Vagina (tissue), 2 donors: ENCODE measurements at places on chromosomes 11 and 22. TPM values are rescaled to one million over a fixed set of nuclear protein-coding genes. Genes with fewer than 3 reads are reported as not detected.

Gene OR6A2
- not detected for total RNA-seq

Gene FIBIN
- 118 TPM for total RNA-seq

Gene KCNJ4
- not detected for total RNA-seq

Gene CDON
- 9.8 TPM for total RNA-seq

Gene ASCL2
- total RNA-seq, result 3.7 TPM

Gene KRTAP5-9
- not detected for total RNA-seq

Gene LINC01488
- not detected for total RNA-seq

Gene LSP1
- 32.7 TPM for total RNA-seq

Gene OR51B5
- 1.2 TPM for total RNA-seq

Gene PPM1F
- total RNA-seq, result 35.6 TPM

Gene MYBPC3
- total RNA-seq, result not detected

Gene KCNC1
- 0.49 TPM for total RNA-seq

Gene LRRN4CL
- total RNA-seq, result 45.2 TPM

Gene C22orf31
- not detected for total RNA-seq

Gene CCDC188
- total RNA-seq, result not detected

Gene PKDREJ
- not detected for total RNA-seq

GRCh38 chr22:33101550-33101949 lies 43.4 kb upstream of the SYN3 start:
- no peaks in the 10 kb centered on the region for H3K27me3 ChIP-seq
- H3K4me1 ChIP-seq, result no peaks in the 10 kb centered on the region
- H3K4me3 ChIP-seq, result no peak overlapping the region
- no peaks in the 10 kb centered on the region for H3K36me3 ChIP-seq
- DNase-seq, result no peak

GRCh38 chr11:65505466-65506289 lies 6.8 kb downstream of the MALAT1 start:
- DNase-seq, result no peak
- H3K4me3 ChIP-seq, result peak overlapping the region; percentile 83
- peak overlapping the region; percentile 100 for H3K27ac ChIP-seq
- peaks cover 59% of the 10 kb centered on the region for H3K36me3 ChIP-seq

DNA sequence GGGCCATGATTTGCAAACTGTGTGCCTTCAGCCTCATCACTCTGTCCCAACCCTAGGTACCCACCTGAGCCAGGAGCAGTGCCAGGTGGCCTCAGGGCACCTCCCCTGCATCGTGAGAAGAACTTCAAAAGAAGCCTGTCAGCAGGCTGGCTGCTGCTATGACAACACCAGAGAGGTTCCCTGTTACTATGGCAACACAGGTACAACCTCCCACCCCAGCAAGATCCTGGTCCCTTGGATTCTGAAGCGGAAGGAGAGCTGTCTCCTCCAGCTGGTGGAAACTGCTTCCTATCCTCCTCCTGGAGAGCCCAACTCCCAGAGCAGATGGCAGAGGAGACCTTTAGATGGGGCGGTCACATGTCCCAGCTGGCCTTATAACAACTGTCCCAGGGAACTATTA lies 2.9 kb downstream of the ZP1 start:
- H3K4me3 ChIP-seq, result no peak overlapping the region
- H3K4me1 ChIP-seq, result peaks cover 24% of the 10 kb centered on the region
- no peaks in the 10 kb centered on the region for H3K27me3 ChIP-seq
- H3K27ac ChIP-seq, result no peak overlapping the region

DNA sequence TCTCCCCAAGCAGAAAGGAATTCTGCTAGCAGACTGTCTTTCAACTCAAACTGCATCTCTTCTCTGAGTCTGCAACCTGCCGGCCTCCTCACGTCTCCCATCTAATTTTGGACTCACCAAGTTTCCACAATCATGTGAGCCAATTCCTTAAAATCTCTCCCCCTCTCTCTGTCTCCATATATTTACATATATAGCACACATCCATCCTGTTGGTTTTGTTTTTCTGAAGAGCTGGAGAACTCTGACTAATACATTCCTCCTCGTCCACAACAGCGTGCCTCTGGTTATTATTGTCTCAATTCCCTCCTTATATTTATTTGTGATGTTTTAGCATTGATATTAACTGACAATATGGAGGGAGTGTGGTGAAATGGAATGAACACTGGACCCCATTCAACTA lies 29.6 kb upstream of the FJX1 start:
- H3K27ac ChIP-seq, result no peak overlapping the region
- no peaks in the 10 kb centered on the region for H3K27me3 ChIP-seq
- no peaks in the 10 kb centered on the region for H3K36me3 ChIP-seq
- H3K4me3 ChIP-seq, result no peak overlapping the region
- no peaks in the 10 kb centered on the region for H3K4me1 ChIP-seq

- H3K27me3 ChIP-seq, result no peaks in the 10 kb centered on the region
- no peak overlapping the region for H3K4me3 ChIP-seq
- DNase-seq, result peak; percentile 60
- H3K36me3 ChIP-seq, result no peaks in the 10 kb centered on the region
Observed at GRCh38 chr11:134562196-134562595, 150.2 kb upstream of the B3GAT1 start.

- H3K27ac ChIP-seq, result peak within 1 kb of the TSS; percentile 92
- H3K4me3 ChIP-seq, result peak within 1 kb of the TSS; percentile 85
Observed at GRCh38 chr11:34438529-34439507, at the start of gene CAT. TSS of gene CAT (plus strand) at chr11:34438934. CDS start at chr11:34439014, 80 bp downstream.

GRCh38 chr11:115166820-115167219 lies 337.4 kb downstream of the CADM1 start:
- H3K27me3 ChIP-seq, result no peaks in the 10 kb centered on the region
- no peak overlapping the region for H3K4me3 ChIP-seq
- no peak overlapping the region for H3K27ac ChIP-seq
- no peak for DNase-seq
- H3K4me1 ChIP-seq, result peaks cover 14% of the 10 kb centered on the region
- no peaks in the 10 kb centered on the region for H3K36me3 ChIP-seq

- H3K27ac ChIP-seq, result no peak overlapping the region
- H3K4me3 ChIP-seq, result no peak overlapping the region
- no peak for DNase-seq
- peaks cover 17% of the 10 kb centered on the region for H3K4me1 ChIP-seq
Observed at GRCh38 chr11:43689167-43689566, 8.6 kb downstream of the HSD17B12 start.

GRCh38 chr11:72441752-72442207 lies 7.4 kb upstream of the CLPB start:
- peaks cover 6% of the 10 kb centered on the region for H3K4me1 ChIP-seq
- no peak overlapping the region for H3K4me3 ChIP-seq
- H3K27ac ChIP-seq, result no peak overlapping the region
- no peaks in the 10 kb centered on the region for H3K27me3 ChIP-seq
- no peak for DNase-seq

DNA sequence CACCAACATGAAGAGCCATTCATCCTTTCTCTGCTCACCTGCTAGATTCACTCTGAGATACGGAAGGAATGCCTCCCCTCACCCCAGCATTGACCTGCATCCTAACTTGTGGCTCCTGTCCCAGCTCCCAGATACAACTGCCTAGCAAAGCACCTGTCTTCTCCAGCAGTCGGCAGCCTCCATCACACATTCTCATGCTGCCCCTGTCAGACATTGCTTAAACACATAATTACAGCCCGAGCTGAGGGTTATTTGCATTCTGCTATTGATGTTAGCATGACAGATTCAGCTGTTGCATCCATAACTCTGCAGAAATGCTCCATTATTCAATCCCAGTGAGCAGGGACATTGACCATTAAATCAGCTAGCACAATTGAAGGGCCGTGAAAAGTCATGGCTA lies 184.4 kb upstream of the NARS2 start:
- H3K27ac ChIP-seq, result no peak overlapping the region
- no peaks in the 10 kb centered on the region for H3K4me1 ChIP-seq
- H3K27me3 ChIP-seq, result no peaks in the 10 kb centered on the region
- H3K36me3 ChIP-seq, result no peaks in the 10 kb centered on the region

DNA sequence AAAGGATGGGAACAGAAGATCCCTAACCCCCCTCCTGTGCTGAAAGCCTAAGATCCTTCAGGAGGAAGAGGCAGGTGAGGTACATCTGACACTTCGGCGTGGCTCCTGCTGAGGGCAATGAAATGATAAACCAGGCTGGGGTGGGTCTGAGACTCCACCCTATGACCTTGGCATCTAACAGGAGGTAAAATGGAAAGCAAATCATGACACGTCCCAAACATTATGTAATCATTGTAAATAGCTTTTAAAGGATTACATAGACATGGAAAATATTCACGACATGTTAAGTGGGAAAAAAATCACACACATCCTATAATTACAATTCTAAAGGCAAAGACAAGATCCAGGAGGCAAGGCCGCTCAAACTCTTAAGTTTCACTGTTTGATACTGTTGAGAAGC lies 70.5 kb downstream of the LINC01488 start:
- no peak overlapping the region for H3K4me3 ChIP-seq
- H3K4me1 ChIP-seq, result no peaks in the 10 kb centered on the region
- H3K27me3 ChIP-seq, result no peaks in the 10 kb centered on the region
- no peaks in the 10 kb centered on the region for H3K36me3 ChIP-seq
- H3K27ac ChIP-seq, result no peak overlapping the region
- no peak for DNase-seq

DNA sequence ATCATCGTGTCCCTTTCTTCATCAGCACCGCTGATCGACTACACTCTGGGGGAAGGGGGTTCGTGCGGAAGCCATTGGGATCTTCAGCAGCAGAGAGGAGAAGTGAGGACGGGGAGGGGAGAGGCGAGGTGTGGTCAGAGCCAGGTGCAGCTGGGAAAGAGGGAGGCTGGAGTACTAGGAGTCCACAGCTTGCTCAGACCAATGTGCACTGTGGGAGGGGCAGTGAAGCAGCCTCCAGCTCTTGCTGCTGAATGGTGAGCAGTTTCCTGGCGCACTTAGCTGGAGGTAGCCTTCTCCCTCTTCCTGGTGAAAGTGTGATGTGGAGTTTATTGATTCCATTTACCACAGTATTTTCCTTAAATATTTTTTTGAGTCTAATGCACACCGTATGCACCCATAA lies 99.0 kb upstream of the NECTIN1 start:
- H3K27ac ChIP-seq, result no peak overlapping the region
- H3K36me3 ChIP-seq, result no peaks in the 10 kb centered on the region

- H3K36me3 ChIP-seq, result no peaks in the 10 kb centered on the region
- no peak for DNase-seq
- no peak overlapping the region for H3K4me3 ChIP-seq
- no peak overlapping the region for H3K27ac ChIP-seq
- no peaks in the 10 kb centered on the region for H3K27me3 ChIP-seq
Observed at GRCh38 chr11:122045181-122045586, 70.8 kb downstream of the BLID start.

DNA sequence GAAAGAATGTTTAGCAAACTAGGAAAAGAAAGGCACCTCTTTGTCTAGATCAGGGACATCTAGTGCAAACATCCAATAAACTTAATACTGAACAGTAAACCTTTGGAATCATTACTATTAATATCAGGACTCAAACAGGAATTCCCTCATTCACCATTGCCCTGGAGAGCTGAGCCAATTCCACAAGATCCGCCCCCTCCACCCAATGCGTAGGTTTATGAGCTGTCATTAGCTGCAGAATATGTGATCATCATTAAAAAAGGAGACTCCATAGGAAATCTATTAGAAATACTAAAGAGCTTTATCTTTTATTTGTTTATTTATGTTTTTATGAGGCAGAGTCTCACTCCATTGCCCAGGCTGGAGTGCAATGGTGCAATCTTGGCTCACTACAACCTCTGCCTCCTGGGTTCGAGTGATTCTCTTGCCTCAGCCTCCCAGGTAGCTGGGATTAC lies 5.5 kb downstream of the IL17REL start:
- H3K27ac ChIP-seq, result no peak overlapping the region
- no peak overlapping the region for H3K4me3 ChIP-seq
- no peak for DNase-seq
- H3K36me3 ChIP-seq, result no peaks in the 10 kb centered on the region
- H3K27me3 ChIP-seq, result peaks cover 6% of the 10 kb centered on the region
- H3K4me1 ChIP-seq, result peaks cover 8% of the 10 kb centered on the region

DNA sequence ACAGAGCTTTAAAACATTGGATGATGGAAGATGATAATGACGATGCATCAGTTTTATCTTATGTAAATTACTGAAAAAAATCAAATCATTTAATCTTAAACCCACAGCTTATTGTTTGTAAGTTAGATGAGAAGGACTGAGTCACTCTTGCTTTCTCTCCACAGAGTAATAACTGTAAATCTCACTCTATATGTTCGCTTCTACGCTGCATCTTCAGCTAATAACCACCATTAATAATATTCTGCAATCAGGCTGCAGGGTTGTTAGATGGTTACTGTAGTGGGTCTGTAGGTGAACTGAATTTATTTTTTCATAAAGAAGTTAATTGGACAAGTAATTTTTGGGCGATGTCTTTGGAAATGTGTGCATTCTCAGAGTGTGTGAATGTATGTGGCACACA lies 260.0 kb downstream of the FAT3 start:
- no peak for DNase-seq
- no peak overlapping the region for H3K4me3 ChIP-seq
- no peaks in the 10 kb centered on the region for H3K36me3 ChIP-seq
- no peaks in the 10 kb centered on the region for H3K4me1 ChIP-seq
- no peaks in the 10 kb centered on the region for H3K27me3 ChIP-seq

DNA sequence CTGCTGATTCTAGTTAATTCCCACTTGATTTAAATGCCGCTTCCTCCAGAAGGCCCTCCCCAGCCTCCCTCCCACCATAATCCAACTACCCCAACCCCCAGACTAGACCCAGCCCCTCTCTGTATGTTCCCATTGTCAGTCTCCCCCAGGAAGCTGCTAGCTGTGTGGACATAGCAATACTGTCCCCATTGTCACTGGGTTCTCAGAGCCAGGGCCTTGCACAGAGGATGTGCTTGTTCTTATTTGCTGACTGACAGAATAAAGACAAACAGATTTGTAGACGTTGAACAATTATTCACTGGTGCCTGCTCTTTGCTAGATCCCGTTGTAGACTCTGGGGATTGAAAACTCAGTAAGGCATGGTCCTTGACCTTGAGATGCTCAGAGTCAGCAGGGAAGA lies 45.7 kb upstream of the NAV2 start:
- no peak for DNase-seq
- no peak overlapping the region for H3K27ac ChIP-seq

- no peaks in the 10 kb centered on the region for H3K4me1 ChIP-seq
- no peak overlapping the region for H3K4me3 ChIP-seq
- DNase-seq, result no peak
- H3K27ac ChIP-seq, result no peak overlapping the region
- no peaks in the 10 kb centered on the region for H3K27me3 ChIP-seq
Observed at GRCh38 chr22:36211237-36211861, 9.7 kb upstream of the APOL4 start.

GRCh38 chr11:67646535-67647336 lies 3.8 kb downstream of the ACY3 start:
- no peaks in the 10 kb centered on the region for H3K27me3 ChIP-seq
- H3K36me3 ChIP-seq, result no peaks in the 10 kb centered on the region
- no peak for DNase-seq
- no peak overlapping the region for H3K27ac ChIP-seq
- no peaks in the 10 kb centered on the region for H3K4me1 ChIP-seq

DNA sequence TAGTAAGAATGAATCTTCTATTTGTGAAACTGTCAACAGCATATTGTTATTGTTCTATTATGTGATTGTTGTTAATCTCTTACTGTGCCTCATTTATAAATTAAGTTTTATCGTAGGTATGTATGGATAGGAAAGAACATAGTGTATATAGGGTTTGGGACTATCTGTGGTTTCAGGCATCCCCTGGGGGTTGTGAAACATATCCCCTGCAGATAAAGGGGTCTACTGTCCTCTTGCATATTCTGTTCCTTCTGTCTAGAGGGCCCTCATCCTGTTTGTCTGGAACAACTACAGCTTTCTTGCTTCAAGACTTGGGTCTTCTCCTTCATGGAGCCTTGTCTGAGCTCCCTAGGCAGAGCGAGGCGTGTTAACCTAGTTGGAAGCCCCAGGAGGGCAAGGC lies 159.6 kb downstream of the KIRREL3 start:
- H3K4me1 ChIP-seq, result no peaks in the 10 kb centered on the region
- H3K27me3 ChIP-seq, result no peaks in the 10 kb centered on the region
- no peak overlapping the region for H3K27ac ChIP-seq
- H3K36me3 ChIP-seq, result no peaks in the 10 kb centered on the region
- no peak for DNase-seq
